ENCODE measurements at places on chromosomes 12 and 14.
A peak's percentile ranks its signal among the peaks of the same experiment; 100 is the strongest.

- DNase-seq = no peak
These were observed 13.5 kb downstream of the C14orf132 start for GRCh38 chr14:96052541-96053247.

DNA sequence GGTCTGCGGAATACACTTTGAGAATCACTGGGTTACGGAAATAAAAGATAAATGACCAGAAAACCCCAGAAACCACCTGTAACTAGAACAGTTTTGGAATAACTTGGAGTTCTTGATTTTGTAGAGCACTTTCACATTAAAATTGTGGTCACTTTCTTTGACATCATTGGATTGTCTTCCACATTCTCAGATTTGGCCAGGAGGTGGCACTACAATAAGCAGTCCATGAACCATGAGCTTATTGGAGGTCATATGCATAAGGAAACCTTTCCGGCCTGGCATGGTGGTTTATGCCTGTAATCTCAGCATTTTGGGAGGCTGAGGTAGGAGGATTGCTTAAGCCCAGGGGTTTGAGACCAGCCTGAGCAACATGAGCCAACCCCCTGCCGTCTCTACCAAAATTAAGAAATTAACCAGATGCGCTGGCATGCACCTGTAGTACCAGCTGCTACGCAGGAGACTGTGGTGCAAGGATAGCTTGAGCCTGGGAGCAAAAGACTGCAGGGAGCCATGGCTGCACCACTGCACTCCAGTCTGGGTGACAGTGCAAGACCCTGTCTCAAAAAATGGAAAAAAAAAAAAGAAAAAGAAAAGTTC lies 107.7 kb upstream of the CAND1 start:
- DNase-seq = peak; percentile 30

GRCh38 chr14:26281280-26281998 lies 316.4 kb downstream of the NOVA1 start:
- DNase-seq = no peak

- peak; percentile 83 for DNase-seq
These were observed 3.3 kb upstream of the CIPC start for GRCh38 chr14:77094672-77095284.

- DNase-seq = no peak
These were observed 3.0 kb upstream of the PRMT5 start for GRCh38 chr14:22932146-22932545.

- no peak for DNase-seq
These were observed 30.7 kb downstream of the FBRSL1 start for GRCh38 chr12:132520421-132521199.

DNA sequence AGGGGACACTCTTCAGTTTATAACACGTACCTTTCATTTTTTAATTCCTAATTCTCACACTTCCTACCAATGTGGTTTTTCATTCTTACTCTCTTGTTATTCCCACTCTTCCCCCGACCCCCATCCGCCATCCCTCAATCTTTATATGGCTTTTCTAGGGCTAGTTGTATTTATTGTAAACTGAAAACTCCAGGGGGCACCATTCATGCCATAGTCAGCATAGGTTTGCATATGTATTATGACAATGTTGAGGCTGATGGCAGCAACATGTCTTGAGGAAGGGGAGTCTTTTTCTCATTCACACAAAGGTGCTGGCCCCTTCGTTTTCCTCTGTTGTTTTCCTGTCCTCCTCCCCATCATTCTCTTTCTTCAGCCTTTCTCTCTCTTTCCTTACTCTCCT lies 27.7 kb upstream of the LTA4H start:
- no peak for DNase-seq

DNA sequence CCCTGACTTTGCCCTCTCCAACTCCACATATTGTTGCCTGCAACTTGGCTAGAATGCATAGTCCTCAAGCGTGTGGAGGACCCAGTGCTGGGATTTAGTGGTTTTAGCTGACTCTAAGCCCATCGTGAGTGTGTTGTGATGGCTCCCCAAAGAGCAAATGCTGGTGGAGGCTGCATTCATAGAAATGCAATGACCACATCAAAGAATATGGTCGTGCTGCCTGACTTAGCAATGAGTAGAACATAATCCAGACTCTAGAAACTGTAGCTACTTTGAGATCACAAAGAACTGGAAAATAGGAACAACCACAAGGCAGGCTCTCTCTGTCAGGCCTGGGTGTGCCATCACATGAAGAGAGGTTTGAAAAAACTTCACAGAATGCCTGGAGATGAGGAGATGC lies 1.3 kb downstream of the DYRK4 start:
- no peak for DNase-seq

DNA sequence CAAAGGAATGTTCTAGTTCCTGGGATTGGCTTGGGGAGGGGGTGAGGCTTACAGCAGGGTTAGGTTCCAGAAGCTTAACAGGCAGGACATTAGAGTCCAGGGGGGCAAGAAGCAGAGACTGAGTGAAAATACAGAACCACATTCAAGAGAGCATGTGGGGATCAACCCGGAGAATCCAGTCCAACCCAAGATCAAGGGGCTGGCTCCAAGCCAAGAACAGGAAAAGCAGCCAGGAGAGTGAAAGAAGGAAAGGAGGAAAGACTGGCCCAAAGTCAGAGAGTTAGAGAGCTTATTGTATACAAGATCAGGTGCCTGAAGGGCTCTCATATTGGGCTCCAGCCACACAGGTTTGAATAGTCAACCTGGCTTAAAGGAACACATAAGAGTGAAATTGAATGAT lies 190.3 kb upstream of the CDKN3 start:
- no peak for DNase-seq

- DNase-seq = no peak
These were observed 27.4 kb upstream of the C12orf50 start for GRCh38 chr12:88056571-88056970.

DNA sequence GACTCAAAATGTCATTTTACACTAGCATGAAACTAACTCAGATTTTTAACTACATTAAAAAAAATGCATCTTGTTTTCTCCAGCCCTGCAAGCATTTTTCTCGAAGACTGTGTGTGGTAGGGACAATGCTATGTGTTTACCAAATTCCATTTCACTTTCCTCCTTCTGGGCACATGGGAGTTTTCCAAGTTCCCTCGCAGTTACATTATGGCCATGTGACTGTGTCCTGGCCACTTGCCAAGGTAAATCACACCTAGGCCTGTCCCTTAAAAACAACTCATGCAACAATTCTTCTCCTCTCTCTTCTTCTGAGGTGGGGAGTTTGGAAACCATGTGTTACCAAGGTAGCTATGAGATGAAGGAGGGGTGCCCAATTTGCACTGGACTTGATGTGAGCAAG lies 108.7 kb downstream of the SYT10 start:
- DNase-seq = no peak

DNA sequence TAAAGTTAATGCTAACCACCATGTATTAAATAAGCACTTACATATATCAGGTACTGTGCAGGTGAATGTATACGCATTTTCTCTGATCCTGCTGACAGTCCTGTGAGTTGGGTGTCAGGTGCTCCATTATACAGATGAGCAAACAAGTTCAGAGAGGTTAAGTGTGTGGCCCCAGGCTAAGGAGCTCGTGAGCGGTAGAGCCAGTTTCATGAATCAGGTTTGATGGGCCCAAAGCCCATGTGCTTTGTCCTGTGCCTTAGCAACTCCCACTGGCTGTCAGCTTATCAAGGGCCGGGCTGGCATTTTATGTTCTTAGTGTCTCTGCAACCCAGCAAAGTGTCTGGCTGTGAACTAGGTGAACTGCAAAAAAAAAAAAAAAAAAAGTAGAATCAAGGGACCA lies 701.2 kb upstream of the TBX3 start:
- no peak for DNase-seq

DNA sequence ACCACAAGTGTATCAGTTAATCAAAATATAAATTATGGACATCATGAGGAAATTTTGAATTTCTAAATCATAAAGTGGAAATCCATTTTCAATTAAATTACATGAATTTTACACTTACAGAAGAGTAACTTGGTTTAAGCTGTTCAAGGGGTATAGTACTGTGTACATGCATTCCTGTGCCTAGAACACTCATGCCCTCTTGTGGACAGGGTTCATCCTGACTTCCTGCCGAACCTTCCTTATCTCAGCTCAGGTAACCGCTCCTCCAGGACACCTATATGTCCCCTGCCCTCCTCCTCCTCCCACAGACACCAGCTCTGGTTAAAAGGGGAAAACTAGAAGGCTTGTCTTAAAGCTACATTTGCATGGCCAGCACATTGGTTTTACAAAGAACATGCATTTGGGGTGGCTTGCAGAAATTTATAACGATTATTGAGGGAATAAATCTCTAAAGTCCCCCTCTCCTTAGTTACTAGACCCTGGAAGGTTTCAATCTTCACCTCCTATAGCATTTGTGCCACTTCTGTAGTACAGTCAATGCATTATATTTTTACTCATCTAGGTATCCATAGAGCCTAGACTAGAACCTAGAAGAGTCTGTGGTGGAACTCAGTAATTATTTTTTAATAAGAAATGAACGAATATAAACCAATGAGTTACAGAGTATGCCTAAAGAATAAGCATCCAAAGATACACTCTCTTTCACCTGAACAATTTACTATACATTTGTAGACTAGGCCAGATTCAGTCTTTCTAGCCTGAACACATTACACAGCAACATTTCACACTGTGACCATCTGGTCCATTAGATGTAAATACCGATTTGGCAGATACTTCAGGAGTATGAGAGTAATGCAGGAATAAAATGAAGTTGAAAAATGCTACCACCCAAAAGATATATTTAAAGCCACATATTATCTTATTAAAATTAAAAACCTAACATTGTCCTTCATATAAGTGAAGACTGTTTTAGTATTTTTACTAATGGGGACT lies 345.6 kb downstream of the PAWR start:
- DNase-seq = peak; percentile 4

DNA sequence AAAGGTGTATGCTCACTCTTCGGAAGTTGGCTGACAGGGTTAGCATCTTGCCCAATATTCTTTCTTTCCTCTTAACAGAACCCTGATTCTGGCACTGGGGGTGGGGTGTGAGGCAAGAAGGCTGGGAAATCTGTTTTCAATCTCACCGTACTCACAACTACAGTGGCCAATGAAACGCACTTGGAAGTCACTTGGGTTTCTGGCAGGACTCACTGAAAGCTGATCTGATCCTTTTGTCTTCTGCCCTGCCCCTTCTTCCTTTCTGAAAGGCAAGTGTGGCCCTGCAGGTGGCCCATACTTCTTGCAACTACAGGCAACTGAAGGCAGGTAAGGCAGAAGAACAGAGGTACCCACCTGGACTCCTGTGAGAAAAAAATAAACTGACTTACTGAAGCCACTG lies 106.9 kb downstream of the STXBP6 start:
- no peak for DNase-seq

GRCh38 chr14:43535231-43535838 lies 971.7 kb downstream of the FSCB start:
- no peak for DNase-seq

DNA sequence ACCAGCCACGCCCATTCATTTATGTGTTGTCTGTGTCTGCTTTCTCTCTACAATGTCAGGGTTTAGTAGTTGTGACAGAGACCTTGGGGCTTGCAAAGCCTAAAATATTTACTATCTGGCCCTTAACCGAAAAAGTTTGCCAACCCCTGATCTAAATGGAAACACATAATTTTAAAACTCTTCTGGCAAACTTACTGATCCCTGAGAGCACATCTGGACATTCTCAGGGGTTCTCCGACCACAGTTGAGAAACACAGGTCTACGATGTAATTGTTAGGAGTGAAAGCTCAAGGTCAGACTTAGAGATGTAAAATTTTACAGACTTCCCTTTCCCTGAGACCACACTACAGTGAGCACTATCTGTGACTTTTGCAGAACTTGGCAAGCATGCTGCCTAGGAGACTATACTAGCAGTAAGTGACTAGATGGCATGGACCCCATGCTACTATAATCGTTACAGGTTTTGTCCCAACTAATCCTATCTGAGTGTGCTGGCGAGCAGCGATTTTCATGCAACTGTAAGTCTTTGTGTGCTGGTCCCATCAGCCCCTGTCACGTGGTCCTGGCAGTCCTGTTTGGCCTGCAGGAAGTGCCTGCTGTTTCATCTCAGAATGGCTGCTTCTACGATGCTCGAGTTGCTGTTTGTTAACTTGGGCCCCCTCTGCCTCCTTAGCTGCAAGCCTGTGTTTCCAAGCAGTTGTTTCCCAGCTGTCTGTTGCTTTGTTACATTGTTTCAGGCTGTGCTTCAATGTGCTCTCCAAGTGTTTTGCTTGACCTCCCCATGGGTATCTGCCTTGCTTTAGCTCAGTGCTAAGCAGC lies 21.6 kb downstream of the TMTC2 start:
- no peak for DNase-seq

DNA sequence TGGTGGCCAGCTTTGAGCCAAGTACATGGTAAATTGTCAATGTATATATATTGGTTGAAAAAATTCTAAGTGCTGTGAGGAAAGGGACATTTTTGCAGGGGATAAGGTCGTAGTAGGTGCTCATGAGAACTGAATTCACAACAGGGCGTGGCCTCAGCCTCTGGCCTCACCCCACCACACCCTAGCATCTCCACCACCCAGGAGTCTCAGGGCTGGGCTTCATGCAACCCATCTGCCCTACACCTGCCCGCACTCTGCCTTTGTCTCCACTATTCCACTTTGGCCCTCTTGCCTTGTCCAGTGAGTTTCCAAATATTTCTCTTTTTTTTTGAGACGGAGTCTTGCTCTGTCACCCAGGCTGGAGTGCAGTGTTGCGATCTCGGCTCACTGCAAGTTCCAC lies 22.1 kb upstream of the AQP2 start:
- no peak for DNase-seq

DNA sequence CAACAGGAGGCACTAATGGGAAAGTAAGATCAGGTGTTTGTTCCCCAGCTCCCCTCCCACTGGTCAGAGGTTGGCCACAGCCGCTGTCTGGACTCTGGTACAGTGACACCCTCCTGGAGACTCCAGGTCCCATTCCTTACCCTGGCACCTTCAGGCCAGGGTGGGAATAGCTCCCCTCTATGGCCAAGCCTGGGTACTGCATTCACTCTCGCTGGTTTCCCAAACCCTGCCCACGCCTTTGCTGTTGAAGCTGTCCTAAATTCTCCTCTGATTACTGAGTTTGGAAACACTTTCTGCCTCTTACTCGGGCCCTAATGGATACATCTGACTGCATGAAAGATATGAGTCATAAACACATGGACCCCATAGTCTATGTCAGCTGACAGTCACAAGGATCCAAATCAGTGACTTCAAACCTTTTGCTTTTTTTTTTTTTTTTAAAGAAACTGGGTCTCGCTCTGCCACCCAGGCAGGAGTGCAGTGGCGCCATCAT lies 17.9 kb downstream of the HRK start:
- DNase-seq = no peak

DNA sequence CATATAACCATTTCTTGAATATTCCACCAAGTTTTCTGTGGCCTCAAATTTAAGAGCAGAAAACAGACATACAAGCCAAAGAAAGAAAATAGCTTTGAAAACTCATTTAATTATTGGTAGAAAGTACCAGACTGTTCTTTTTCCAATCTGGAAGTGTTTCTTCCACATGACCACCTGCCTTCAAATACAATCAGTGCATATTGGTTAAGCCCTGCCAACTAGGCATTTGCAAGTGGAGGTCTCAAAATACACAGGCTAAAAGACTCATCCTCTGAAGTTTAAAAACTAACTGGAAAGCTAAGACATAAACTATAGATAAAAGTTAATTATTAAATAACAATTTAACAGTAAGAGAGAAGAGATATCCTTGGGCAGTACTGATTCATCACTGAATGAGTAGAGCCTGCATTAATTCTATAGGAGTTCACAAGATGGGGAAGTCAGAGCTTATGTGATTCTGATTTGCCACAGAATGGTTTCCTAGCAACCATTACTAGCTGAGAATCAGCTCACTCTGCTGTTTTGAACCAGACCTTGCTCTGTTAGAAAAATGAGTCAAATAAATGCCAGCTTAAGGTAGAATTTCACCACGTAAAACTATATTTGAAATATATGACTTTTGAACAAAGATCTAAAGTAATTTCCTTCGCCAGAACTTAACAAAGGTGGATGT lies 433.8 kb downstream of the FUT8 start:
- peak; percentile 85 for DNase-seq
